ENCODE measurements at places on chromosomes 2 and 18. TPM values are rescaled to one million over a fixed set of nuclear protein-coding genes. Genes with fewer than 3 reads are reported as not detected.

Gene GPR45
- polyA plus RNA-seq: not detected

Gene SPC25
- polyA plus RNA-seq: 4.8 TPM

Gene TLX2
- 25.6 TPM for polyA plus RNA-seq

Gene ALPG
- polyA plus RNA-seq: not detected

Gene IL37
- polyA plus RNA-seq: not detected

Gene TUBA4B
- not detected for polyA plus RNA-seq

Gene CHRND
- not detected for polyA plus RNA-seq

Gene POTEI
- not detected for polyA plus RNA-seq

Gene DNAH7
- 1.2 TPM for polyA plus RNA-seq

Gene INPP1
- 5.7 TPM for polyA plus RNA-seq

Gene FAP
- polyA plus RNA-seq: 57.8 TPM

Gene EPB41L5
- 5.3 TPM for polyA plus RNA-seq

Gene ITGA6
- polyA plus RNA-seq: 25.9 TPM

Gene CCDC74B
- polyA plus RNA-seq: 14.5 TPM

Gene AMER3
- polyA plus RNA-seq: 0.03 TPM

Gene IL1R2
- 0.49 TPM for polyA plus RNA-seq

Gene ARL5A
- 8.2 TPM for polyA plus RNA-seq

Gene CFC1
- not detected for polyA plus RNA-seq

Gene FEV
- polyA plus RNA-seq: 1.2 TPM

Gene SOWAHC
- 2.4 TPM for polyA plus RNA-seq

Gene MOGAT1
- not detected for polyA plus RNA-seq

Gene TEKT4
- polyA plus RNA-seq: not detected

Gene ST6GAL2
- polyA plus RNA-seq: 0.58 TPM

Gene CSRNP3
- 2.4 TPM for polyA plus RNA-seq

Gene INPP4A
- 18.3 TPM for polyA plus RNA-seq

Gene RAB27B
- polyA plus RNA-seq: 0.68 TPM

Gene PROKR1
- polyA plus RNA-seq: not detected

Gene DNER
- polyA plus RNA-seq: 1.4 TPM

Gene MROH2A
- 0.02 TPM for polyA plus RNA-seq

Gene FAM98A
- polyA plus RNA-seq: 62.5 TPM

Gene SPEG
- 98.3 TPM for polyA plus RNA-seq

Gene IDH1
- polyA plus RNA-seq: 57.2 TPM

Gene NGEF
- 1.4 TPM for polyA plus RNA-seq

Gene SERPINB13
- not detected for polyA plus RNA-seq

Gene SERPINB2
- 9.8 TPM for polyA plus RNA-seq

Gene FARSB
- polyA plus RNA-seq: 19.1 TPM

Gene AKAIN1
- polyA plus RNA-seq: not detected

Gene AQP12B
- not detected for polyA plus RNA-seq

Gene CNTNAP5
- polyA plus RNA-seq: 0.02 TPM

Gene SLC14A1
- polyA plus RNA-seq: 2.4 TPM

Gene SAG
- not detected for polyA plus RNA-seq

Gene TMEM163
- polyA plus RNA-seq: not detected

Gene MREG
- 2.5 TPM for polyA plus RNA-seq

Gene CDH2
- polyA plus RNA-seq: 186 TPM

Gene RAPGEF4
- 0.30 TPM for polyA plus RNA-seq

Gene HRH4
- not detected for polyA plus RNA-seq

Gene GAREM1
- polyA plus RNA-seq: 2.8 TPM

Gene IL1RN
- not detected for polyA plus RNA-seq

Gene RAD51AP2
- 0.02 TPM for polyA plus RNA-seq

Data from SK-N-SH (cell line).